ENCODE measurements at places on chromosomes 3 and 15.

GRCh38 chr3:54079730-54080325, 42.5 kb upstream of the CACNA2D3 start:
- H3K27ac ChIP-seq, result no peak overlapping the region
- no peaks in the 10 kb centered on the region for H3K36me3 ChIP-seq
- H3K4me3 ChIP-seq, result no peak overlapping the region
- DNase-seq, result no peak
- peaks cover 57% of the 10 kb centered on the region for H3K27me3 ChIP-seq

GRCh38 chr3:69294014-69294766, 91.7 kb downstream of the FRMD4B start:
- peaks cover 11% of the 10 kb centered on the region for H3K4me1 ChIP-seq
- peaks cover 1% of the 10 kb centered on the region for H3K36me3 ChIP-seq
- no peaks in the 10 kb centered on the region for H3K27me3 ChIP-seq
- H3K27ac ChIP-seq, result no peak overlapping the region
- H3K4me3 ChIP-seq, result no peak overlapping the region

DNA sequence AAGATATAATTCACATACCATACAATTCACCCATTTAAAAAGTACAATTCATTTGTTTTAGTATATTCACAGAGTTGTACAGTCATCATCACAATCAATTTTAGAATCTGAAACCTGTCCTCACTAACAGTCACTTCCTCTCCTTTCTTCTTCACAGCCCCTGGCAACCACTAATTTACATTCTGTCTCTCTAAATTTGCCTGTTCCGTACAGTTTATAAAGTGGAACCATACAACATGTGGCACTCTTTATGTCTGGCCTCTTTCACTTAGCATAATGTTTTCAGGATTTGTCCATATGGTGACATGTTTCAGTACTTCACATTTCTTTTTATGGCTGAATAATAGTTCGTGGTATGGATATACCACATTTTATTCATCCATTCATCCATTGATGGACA, 22.7 kb downstream of the ERICH6 start:
- H3K27ac ChIP-seq, result no peak overlapping the region
- no peaks in the 10 kb centered on the region for H3K36me3 ChIP-seq
- H3K27me3 ChIP-seq, result no peaks in the 10 kb centered on the region
- no peak for DNase-seq

DNA sequence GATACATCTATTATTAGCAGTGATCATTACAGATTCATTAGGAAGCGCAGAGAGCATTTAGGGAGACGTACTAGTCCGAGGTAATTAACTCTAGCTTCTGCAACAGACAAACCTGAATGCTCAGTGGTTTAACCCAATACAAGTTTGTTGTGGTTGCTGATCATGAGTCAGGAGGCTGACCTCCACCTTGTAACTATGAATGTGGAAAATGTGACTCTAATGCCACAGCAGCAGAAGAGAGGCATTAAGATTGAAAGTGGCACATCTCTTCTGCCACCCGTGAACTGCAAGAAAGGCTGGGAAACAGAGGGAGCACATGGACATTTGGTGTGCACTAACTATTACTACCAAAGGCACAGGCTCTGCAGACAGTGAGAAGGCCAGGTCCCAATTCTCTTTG, 71.2 kb upstream of the C3orf80 start:
- DNase-seq, result no peak
- H3K36me3 ChIP-seq, result no peaks in the 10 kb centered on the region
- H3K4me3 ChIP-seq, result no peak overlapping the region
- H3K27me3 ChIP-seq, result peaks cover 23% of the 10 kb centered on the region

DNA sequence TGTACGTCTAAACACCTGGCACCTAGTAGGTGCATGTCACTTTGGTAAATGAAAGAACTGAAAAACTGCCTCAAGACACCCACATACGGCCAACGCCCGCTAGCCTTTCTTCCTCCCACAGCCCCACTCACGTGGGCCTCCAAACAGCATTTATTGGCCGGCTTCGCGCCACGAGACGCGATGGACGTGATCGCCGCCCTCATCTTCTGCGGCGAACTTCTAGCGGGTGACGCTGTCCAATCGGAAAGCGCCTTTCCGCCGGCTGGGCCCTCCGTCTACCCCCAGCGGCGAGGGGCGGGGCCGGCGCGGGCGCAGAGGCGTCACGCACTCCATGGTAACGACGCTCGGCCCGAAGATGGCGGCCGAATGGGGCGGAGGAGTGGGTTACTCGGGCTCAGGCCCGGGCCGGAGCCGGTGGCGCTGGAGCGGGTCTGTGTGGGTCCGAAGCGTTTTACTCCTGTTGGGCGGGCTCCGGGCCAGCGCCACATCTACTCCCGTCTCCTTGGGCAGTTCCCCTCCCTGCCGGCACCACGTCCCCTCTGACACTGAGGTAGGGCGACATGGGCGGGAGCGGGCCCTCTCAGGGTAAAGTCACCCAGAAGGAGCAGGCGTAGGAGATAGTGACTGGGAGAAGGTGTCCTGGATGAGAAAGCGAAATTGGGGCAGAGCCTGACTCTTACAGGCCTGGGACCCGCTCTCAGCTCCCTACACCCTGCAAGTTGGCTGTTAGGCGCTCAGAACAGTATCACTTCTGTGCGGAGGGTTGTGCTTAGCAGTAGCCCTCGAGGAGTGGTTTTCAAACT, at the start of gene LMLN:
TSS of gene LMLN (plus strand) at position 327 of the 803 bp plus-strand sequence. CDS start at position 356, 29 bp downstream.
- H3K27ac ChIP-seq, result peak within 1 kb of the TSS; percentile 94
- H3K27me3 ChIP-seq, result no peaks in the 10 kb centered on the region
- peaks cover 9% of the 10 kb centered on the region for H3K4me1 ChIP-seq
- DNase-seq, result peak; percentile 88
- H3K36me3 ChIP-seq, result peaks cover 7% of the 10 kb centered on the region

- peaks cover 5% of the 10 kb centered on the region for H3K27me3 ChIP-seq
- no peak for DNase-seq
- H3K36me3 ChIP-seq, result no peaks in the 10 kb centered on the region
- peak overlapping the region; percentile 90 for H3K4me3 ChIP-seq
Measured at GRCh38 chr15:31328969-31329639, 2.5 kb downstream of the KLF13 start.

DNA sequence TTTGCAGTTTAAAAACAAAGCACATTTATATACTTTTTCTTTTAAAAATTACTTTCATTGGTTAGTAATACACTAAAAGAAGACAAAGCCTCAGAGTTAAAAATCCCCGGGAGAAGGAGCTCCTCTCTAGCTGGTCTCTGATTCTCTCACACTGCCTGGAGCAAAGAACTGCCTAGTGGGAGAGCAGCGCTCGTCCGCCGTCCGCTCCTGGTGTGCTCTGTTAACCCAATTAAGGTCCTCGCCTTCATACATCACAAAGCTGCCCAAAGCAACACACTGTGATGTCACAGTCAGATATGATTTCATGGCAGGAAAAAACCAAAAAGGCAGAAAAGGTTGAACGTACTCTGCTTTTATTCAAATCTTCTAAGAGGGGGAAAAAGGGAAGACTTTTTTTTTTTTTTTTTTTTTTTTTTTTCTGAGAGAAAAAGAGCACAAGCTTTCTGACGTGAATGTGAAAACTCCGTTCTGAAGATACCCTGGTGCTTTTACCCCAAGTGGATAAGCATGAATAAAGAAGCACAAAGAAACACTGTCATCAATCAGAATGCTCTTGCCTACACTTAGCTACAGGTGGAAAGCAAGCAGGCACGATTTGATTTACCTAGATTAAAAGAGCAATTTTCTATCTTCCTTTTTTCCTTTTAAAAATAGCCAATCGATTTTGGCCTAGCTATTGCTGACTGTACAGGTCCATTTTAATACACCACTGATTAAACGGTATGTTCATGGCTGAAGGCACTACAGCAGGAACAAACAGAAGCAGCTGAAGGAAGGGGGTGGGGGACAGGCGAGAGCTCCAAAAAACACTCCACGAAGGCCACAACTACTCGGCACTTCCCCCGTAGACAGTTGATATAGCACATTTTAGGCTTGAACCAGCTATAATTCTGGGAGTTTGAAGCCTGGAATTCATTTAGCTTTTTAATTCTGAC, 115.2 kb downstream of the TIGIT start:
- peak overlapping the region; percentile 95 for H3K27ac ChIP-seq
- H3K27me3 ChIP-seq, result no peaks in the 10 kb centered on the region
- H3K4me3 ChIP-seq, result peak overlapping the region; percentile 61
- H3K4me1 ChIP-seq, result peaks cover 49% of the 10 kb centered on the region
- H3K36me3 ChIP-seq, result no peaks in the 10 kb centered on the region

- no peaks in the 10 kb centered on the region for H3K36me3 ChIP-seq
- H3K4me1 ChIP-seq, result peaks cover 4% of the 10 kb centered on the region
- H3K4me3 ChIP-seq, result no peak overlapping the region
- no peak overlapping the region for H3K27ac ChIP-seq
- no peaks in the 10 kb centered on the region for H3K27me3 ChIP-seq
- DNase-seq, result no peak
Measured at GRCh38 chr3:184806567-184807271, 5.2 kb upstream of the VPS8 start.

- H3K36me3 ChIP-seq, result no peaks in the 10 kb centered on the region
- H3K27me3 ChIP-seq, result no peaks in the 10 kb centered on the region
- no peaks in the 10 kb centered on the region for H3K4me1 ChIP-seq
- DNase-seq, result no peak
- H3K27ac ChIP-seq, result no peak overlapping the region
Measured at GRCh38 chr3:10173095-10173925, 8.6 kb downstream of the IRAK2 start.

GRCh38 chr3:151219056-151219455, 16.0 kb upstream of the GPR171 start:
- no peak overlapping the region for H3K4me3 ChIP-seq
- H3K36me3 ChIP-seq, result peaks cover 18% of the 10 kb centered on the region
- no peak overlapping the region for H3K27ac ChIP-seq
- H3K27me3 ChIP-seq, result no peaks in the 10 kb centered on the region

DNA sequence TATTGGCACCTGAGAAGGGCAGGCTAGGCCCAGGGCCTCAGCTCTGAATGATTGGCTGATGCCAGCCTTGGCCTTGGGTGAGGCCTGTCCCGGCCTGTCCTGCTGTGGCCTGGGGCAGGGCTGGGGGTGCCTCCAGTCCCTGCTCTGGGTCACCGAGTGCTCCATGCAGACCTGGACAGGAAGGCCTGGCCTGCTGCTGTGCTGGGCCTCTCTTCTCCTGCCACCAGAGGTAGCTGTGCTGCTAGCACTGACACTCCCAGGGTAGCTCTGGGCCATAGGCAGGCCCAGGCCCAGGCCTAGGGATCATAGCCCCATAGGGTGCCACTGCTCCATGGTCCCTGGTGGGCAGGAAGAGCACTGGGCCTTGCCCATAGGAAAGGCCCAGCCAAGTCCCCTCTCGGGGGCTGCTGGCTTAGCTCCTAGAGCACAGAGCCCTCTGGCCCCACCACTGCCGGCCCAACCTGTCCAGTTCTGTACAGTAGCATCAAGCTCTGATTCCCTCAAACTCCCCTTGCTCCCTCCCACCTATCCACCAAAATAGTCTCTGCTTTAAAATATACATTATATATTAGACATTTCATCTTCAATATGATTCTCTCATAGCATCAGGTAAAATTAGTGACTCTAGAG, 18.2 kb downstream of the ABTB1 start:
- no peak for DNase-seq
- H3K27me3 ChIP-seq, result peaks cover 5% of the 10 kb centered on the region
- H3K27ac ChIP-seq, result no peak overlapping the region

DNA sequence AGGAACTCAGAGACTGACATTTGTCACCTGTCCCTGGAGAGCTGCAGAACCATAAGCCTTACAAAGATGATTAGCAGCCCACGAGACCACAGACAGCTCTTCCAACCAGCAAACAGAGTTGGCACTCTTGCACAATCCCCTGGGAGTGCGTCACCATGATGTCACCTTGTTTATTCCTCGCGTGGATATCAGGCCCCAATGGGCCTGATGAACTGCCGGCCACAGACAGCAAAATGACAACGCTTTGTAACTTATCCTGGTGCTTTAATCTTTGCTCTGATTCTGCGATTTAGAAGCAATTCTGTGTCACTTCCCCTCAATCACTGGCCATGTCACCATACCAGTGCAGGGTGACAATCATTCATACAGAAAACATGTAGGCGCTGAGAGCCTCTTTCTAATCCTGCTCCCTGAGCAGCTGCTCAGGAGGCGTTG, 89.2 kb downstream of the TAMM41 start:
- no peaks in the 10 kb centered on the region for H3K4me1 ChIP-seq
- peaks cover 9% of the 10 kb centered on the region for H3K27me3 ChIP-seq
- peak overlapping the region; percentile 26 for H3K27ac ChIP-seq
- H3K36me3 ChIP-seq, result no peaks in the 10 kb centered on the region

GRCh38 chr3:53224026-53224425, 31.8 kb downstream of the TKT start:
- H3K27me3 ChIP-seq, result no peaks in the 10 kb centered on the region
- peaks cover 7% of the 10 kb centered on the region for H3K36me3 ChIP-seq
- H3K4me1 ChIP-seq, result no peaks in the 10 kb centered on the region
- DNase-seq, result no peak
- no peak overlapping the region for H3K4me3 ChIP-seq
- H3K27ac ChIP-seq, result no peak overlapping the region

DNA sequence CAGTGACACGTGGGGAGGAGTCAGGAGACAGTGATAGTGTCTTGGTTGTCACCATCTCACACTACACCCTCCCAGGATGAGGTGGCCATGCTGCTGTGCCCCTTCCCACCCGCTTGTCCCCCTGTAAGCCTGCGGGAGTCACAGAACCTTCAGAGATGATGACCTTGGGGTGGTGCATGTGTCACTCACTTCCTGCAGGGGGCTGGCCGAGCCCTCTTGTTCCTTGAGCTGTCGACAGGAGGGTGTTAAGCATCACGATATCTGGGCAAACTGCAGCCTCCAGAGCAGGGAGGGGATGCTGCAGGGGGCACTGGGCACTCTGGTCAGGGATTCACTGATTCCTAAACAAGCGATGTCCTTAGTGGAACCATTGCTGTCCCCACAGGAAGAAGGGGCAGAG, 27.7 kb downstream of the FAH start:
- no peak overlapping the region for H3K27ac ChIP-seq
- no peak overlapping the region for H3K4me3 ChIP-seq
- no peak for DNase-seq
- H3K36me3 ChIP-seq, result peaks cover 13% of the 10 kb centered on the region
- H3K27me3 ChIP-seq, result no peaks in the 10 kb centered on the region
- H3K4me1 ChIP-seq, result no peaks in the 10 kb centered on the region

- H3K27ac ChIP-seq, result no peak overlapping the region
- H3K4me3 ChIP-seq, result no peak overlapping the region
- no peaks in the 10 kb centered on the region for H3K36me3 ChIP-seq
- H3K4me1 ChIP-seq, result no peaks in the 10 kb centered on the region
Measured at GRCh38 chr3:98004721-98005120, 30.4 kb downstream of the GABRR3 start.

DNA sequence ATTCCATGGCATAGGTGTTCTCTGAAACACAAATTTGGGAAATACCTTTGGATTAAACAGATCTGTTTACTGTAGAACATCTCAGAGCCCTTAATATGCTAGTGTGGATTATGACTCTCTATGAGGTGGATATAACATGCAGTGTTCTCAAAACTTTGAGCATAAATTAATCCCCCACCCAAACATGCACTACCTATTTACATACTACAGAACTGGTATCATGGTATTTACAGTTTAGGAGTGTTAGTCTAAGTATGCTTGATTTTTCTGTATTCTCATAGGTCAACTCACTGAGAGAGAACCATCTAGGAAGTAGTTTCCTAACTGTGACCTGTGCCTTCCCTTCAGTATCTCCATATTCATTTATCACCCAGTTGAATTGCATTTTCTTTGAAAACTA, 30.9 kb upstream of the ZNF609 start:
- H3K4me3 ChIP-seq, result no peak overlapping the region
- H3K36me3 ChIP-seq, result peaks cover 12% of the 10 kb centered on the region
- no peak overlapping the region for H3K27ac ChIP-seq
- no peaks in the 10 kb centered on the region for H3K27me3 ChIP-seq
- H3K4me1 ChIP-seq, result peaks cover 12% of the 10 kb centered on the region
- DNase-seq, result no peak

GRCh38 chr15:69132977-69133861, 27.2 kb upstream of the GLCE start:
- peak overlapping the region; percentile 39 for H3K27ac ChIP-seq
- H3K4me1 ChIP-seq, result peaks cover 11% of the 10 kb centered on the region
- no peak for DNase-seq

- H3K27ac ChIP-seq, result no peak overlapping the region
- no peak for DNase-seq
- no peaks in the 10 kb centered on the region for H3K36me3 ChIP-seq
Measured at GRCh38 chr3:120528163-120528562, 68.0 kb upstream of the NDUFB4 start.
